Tongue (tissue), 3 donors: ENCODE measurements at places on chromosomes 12 and 14.

DNA sequence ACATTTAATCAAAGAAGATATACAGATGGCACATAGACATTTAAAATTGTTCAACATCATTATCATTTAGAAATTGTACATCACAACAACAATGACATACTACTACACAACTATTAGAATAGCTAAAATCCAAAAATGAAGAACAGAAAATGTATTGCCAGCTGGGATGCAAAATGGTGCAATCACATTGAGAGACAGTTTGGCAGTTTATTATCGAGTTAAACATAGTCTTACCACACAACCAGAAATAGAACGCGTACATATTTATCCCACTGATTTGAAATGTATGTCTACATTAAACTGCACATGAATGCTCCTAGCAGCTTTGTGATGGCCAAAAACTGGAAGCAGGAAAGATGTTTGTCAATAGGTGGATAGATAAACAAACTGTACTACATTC lies 791.5 kb upstream of the MGAT4C start:
- no peak for DNase-seq

DNA sequence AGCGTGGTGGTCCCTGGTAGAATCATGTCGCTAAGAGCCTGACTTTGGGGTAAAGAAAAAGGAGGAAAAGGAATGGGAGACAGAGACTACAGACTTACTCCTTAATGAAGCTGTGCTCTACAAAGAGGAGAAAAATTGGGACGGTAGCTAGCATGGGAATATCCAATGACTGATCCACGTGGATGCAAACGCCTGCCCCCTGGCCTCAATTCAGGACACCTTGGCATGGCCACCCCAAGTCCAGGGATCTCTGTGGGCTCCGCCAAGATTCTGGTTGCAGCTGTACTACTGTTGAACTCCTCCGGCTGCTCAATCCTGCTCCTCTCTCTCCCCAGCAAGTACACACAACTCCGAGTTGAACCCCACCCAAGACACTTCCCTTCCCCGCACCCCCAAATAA lies 70.5 kb upstream of the DIO3 start:
- no peak for DNase-seq

GRCh38 chr12:93387780-93388179 lies 10.1 kb downstream of the NUDT4 start:
- no peak for DNase-seq

DNA sequence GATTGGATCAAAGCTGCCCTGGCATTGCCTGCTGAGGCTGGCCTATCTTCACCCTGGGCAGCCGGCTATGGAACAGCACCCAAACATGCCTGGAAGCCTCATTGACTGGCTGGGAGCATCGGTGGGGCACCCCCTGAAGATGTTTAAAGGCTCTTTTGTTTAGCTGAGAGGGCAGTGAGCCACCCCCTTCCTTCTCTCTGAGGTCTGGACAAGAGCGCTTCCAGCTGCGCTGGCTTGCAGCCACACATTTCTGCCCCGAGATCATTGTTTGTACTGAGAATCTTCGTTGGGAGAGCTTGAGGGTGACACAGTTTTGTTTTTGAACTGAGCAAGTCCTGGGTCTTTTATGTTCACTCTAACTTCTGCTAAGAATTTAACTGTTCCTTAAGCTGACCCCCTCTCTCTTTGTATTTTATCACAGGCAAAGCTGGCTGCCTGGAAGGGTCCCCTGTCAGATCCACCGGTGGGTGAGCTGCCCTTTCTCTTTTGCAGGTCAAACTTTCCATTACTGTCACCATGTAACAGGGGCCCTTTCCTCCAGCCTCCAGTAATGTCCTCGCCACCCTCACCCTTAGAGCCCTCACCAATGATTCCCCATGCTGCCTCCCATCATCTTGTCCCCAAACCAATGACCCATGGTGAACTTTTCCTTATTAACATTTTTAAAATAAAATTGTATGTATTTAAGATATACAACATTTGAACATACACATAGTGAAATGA lies 212.2 kb downstream of the KIF26A start:
- peak; percentile 89 for DNase-seq

GRCh38 chr12:21599143-21599999 lies 5.3 kb downstream of the GYS2 start:
- DNase-seq: no peak

DNA sequence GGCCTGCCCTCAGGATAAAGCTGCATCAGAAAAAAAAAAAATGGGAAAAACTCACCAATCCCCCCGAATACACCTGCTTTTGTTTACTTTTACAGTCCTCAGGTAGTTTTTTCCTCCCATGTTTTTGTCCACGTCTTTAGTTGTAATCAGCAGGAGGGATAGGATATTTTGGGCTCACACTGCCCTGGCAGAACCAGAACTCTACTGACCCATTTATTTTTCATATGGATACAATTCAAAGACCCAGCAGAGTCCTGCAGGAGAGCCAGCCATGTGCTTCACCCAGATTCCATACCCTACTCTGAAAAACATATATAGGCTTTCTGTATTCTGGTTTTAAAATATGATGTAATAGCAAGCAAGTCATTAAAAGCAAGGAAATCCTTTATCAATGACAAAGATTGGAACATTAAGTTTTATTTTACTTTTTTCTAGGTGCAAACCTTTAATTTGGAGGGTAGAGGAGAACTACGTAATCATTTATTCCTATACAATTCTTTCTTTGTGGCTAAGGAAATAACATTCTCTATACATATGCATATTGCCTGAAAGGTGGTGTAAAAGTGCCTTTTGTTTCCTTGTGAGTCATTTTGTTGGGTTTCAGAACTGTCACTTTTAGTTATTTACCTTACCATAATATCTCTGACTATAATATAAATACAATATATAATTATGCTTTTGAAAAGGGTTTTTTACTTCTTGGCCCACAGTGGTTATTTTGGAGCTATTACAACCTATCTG lies 19.1 kb downstream of the DACT1 start:
- no peak for DNase-seq

GRCh38 chr12:8664228-8664913 lies 1.7 kb upstream of the MFAP5 start:
- peak; percentile 59 for DNase-seq

GRCh38 chr12:42237052-42237852 lies 796 bp downstream of the YAF2 start:
- peak; percentile 85 for DNase-seq

DNA sequence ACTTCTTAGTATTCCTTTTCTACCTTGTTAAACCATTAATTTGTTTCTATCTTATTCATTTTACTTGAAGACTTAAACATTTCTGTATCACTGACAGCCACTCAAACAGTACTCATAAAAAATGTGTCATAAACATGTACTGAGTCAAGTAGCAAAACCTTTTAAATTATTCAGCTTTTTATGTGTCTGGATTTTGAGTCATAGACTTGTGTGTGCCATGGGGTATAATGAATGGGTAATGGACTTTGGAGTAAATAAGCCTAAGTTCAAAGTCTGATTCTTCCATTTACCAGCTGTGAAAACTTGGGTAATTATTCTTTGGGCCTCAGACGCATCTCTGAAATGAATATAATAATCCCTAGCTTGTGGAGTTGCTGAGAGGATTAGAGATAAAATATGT lies 199.0 kb downstream of the RAD51B start:
- no peak for DNase-seq

DNA sequence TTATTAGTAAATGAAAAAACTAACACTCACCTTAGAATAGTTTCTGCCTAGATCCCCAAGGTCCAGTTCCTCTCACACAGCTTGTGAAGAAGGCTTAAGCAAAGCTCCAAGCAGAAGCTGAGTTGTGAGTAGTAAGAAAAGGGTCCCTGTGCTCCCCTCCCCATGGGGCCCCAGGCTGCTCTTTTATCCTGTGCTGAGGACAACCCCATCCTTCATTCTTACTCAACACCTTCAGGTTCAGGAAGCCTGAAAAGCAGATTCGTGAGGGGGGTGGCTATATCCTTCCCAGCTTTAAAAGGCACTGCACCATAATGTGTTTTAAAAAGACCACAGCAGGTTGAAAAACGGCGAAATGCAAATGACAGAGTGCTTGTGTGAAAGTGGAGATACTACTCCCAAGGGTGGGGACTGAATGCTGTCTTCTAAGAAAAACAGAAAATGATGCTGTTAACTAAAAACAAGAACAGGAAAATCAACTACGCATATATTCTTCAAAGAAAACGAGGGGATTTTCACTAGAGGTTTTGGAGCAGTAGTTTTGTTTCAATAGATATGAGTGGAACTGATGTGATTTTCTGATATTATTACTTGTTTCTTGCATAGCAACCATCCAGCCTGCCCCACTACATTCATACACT lies 182.7 kb downstream of the KTN1 start:
- no peak for DNase-seq

GRCh38 chr14:53004976-53005375 lies 54.1 kb upstream of the FERMT2 start:
- no peak for DNase-seq

DNA sequence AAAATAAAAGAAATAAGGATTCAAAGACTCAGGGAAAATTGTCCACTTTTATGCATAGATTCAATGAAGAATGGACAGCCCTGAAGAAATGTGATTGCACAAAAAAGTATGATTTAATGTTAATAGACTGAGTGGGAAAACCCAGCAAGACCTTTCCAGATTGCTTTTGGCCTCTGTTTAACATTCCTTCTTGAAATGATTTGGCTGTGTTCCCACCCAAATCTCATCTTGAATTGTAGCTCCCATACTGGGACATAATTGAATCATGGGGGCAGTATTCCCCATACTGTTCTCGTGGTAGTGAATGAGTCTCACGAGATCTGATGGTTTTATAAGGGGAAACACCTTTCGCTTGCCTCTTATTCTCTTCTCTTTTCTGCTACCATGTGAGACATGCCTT lies 1316.9 kb upstream of the SEL1L start:
- no peak for DNase-seq

GRCh38 chr12:93186131-93186530 lies 191.6 kb upstream of the NUDT4 start:
- DNase-seq: no peak

GRCh38 chr12:20374795-20375194 lies 6.5 kb downstream of the PDE3A start:
- no peak for DNase-seq

GRCh38 chr14:68664225-68664681 lies 128.6 kb downstream of the ZFP36L1 start:
- DNase-seq: no peak

- DNase-seq: no peak
Measured at GRCh38 chr14:34122081-34122480, 171.2 kb upstream of the EGLN3 start.

DNA sequence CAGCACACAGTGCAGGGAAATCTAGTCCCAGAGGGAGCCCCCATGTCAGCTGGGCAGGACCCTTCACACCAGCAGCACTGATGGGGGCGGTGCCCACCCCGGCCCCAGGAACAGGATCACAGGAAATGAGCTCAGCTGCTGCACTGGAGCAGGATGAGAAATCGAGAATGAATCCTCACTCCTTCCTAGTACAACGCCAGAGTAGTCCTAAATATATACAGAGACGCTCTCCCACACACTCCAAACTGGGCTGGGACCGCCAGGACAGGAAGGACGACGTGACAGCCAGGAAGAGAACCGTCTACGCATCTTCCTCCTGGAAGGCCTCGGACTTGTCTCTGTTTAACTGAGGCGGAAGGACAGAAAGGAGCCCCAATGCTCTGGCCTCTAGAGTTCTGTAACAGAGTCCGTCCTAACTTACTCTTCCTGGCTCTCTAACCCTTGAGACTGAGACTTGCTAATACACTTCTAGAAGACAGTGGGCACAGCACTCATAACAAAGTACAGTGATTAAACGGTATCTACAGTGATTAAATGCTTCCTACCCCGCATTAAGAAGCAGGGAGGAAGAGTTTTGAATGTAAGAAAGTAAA lies 33.4 kb downstream of the CDC42BPB start:
- DNase-seq: peak; percentile 57

DNA sequence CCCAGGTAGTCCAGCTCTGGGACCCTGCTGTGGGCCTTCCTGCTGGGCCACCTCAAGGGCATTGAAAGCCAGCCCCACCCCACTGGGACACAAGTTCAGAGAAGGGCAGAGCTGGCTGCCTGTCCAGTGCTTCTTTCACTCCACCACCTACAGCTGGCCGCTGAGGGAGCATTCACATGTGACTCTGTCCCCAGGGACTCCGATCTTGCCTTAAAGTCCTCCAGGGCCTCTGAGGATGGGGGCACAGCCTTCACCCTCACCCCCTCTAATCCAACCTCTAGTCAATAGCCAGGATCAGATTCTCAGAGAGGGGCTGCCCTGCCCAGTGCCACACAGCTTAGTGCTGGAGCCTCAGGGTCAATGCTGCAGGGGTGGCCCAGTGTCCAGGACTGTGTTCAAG lies 5.0 kb upstream of the CYP46A1 start:
- no peak for DNase-seq

- DNase-seq: no peak
Measured at GRCh38 chr14:64450255-64450654, 15.0 kb upstream of the AKAP5 start.

DNA sequence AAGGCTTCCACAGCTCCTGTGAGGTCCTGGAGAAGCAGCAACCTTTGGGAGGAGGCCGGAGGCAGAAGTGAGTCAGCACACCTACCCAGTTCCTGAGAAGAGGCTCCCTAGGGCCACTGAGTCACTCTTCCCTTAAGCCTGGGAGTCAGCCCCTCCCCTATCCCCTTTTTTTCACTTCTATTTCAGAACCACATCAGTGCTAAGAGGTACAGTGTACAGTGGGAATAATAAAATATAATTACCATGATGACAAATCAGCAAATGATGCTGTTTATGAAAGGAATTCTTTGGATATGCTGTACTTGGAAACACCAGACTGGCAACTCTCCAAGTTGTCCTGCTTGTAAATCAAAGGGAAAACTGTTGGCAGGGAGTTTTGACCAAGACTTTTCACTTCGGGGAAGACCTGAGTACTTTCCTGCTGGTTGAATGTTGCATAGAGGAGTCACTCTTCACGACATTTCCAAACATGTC lies 7.8 kb upstream of the TBPL2 start:
- peak; percentile 32 for DNase-seq

DNA sequence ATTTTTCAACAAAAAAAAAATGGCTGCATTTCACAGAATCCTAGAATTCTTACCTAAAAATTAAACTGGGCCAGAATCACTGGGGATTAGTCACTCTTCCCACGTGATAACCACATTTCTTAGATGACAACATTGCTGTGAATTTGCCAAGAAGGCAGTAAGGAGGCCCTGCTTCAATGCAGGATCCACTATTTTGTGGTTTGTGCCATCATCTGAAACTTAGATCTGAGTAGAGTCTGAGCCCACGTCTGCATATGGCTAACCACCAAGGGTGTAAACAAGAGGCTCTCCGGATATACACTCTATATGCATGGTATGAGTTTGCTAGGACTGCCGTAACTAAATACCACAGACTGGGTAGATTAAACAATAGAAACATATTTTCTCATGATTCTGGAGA lies 24.4 kb upstream of the TBX5 start:
- DNase-seq: no peak

DNA sequence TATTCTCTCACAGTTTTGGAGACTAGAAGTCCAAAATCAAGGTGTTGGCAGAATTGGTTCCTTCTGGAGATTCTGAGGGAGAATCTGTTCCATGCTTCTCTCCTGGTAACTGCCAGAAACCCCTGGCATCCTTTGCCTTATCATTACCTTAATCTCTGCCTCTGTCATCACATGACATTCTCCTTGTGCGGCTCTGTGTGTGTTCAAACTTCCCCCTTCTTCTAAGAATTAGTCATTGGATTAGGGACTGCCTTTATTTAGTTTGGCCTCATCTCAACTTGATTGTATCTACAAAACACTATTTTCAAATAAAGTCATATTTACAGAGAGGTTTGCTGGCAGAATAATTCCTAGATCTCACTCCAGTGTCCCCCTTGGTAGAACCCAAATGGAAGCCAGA lies 68.9 kb downstream of the ZNF641 start:
- DNase-seq: no peak
